Stomach (tissue), 19 donors: ENCODE measurements at places on chromosomes 5 and 9. TPM values are rescaled to one million over a fixed set of nuclear protein-coding genes. Genes with fewer than 3 reads are reported as not detected.

CATSPER3 gene
- not detected for polyA plus RNA-seq

ABO gene
- 11.0 TPM for polyA plus RNA-seq

DNA sequence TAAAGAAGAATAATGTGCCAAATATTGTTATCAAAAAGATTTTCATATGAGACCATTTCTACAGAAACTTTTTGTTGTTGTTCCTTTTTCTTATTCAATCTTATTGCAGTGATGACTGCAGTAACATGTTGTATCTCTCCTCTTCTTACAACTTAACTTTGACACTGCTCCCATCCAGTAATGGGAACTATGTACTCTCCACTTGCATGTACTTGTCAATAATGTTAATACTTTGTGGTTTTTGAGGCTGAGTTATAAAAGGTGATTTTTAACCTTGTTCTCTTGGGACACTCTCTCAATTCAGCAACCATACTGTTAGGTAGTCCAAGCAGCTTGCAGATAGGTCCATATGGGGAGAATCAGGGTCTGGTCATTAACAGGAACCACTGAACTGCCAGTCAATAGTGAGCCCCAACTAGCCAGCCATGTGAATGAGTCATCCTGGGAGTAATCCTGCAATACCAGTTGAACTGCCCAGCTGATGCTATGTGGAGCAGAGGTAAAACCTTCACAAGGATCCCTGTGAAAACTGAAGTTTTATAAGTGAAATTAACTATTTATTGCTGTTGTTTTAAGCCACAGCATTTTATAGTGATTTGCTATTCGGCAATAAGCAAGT lies 199.6 kb upstream of the DAB2 start:
- peak; percentile 47 for DNase-seq
- no peaks in the 10 kb centered on the region for H3K4me1 ChIP-seq
- no peak overlapping the region for H3K27ac ChIP-seq
- H3K36me3 ChIP-seq: no peaks in the 10 kb centered on the region

- no peak overlapping the region for H3K4me3 ChIP-seq
- H3K4me1 ChIP-seq: peaks cover 4% of the 10 kb centered on the region
- no peaks in the 10 kb centered on the region for H3K36me3 ChIP-seq
- H3K27me3 ChIP-seq: peaks cover 2% of the 10 kb centered on the region
These were observed 565 bp downstream of the HTR1A start for GRCh38 chr5:63961598-63962161.

- peaks cover 25% of the 10 kb centered on the region for H3K36me3 ChIP-seq
- peak overlapping the region; percentile 86 for H3K27ac ChIP-seq
- H3K27me3 ChIP-seq: no peaks in the 10 kb centered on the region
- DNase-seq: no peak
- peaks cover 33% of the 10 kb centered on the region for H3K4me1 ChIP-seq
- H3K4me3 ChIP-seq: peak overlapping the region; percentile 71
These were observed 1.7 kb downstream of the ENDOG start for GRCh38 chr9:128819716-128820664.

- peaks cover 10% of the 10 kb centered on the region for H3K4me1 ChIP-seq
- H3K4me3 ChIP-seq: no peak overlapping the region
- no peaks in the 10 kb centered on the region for H3K27me3 ChIP-seq
- H3K27ac ChIP-seq: peak overlapping the region; percentile 28
- DNase-seq: no peak
- H3K36me3 ChIP-seq: no peaks in the 10 kb centered on the region
These were observed 291.2 kb downstream of the PRELID2 start for GRCh38 chr5:145543968-145544367.

DNA sequence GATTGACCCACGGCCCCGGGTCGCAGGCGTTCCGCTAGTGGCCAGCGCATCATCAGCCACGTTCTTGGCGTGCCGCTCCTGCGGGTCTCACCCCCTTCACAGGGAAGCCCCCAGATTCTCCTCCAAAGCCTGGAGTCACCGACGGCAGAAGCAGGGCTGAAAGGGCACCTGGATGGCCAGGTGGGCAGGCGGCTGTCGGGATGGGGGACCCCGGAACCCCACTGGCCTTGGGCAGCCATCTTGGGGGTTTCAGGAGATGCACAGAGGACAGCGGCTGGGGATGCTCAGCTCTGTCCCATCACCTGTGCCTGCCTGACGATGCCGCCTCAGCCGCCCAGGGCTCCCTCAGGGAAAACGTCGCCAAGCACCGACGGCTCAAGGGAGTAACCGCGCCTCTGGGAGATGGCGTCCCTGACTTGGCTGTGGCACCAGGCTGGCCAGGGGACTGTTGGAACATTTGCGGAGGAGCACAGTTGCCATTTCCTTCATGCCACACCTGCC lies 14.1 kb upstream of the SLC9A3 start:
- no peaks in the 10 kb centered on the region for H3K4me1 ChIP-seq
- no peak for DNase-seq
- H3K4me3 ChIP-seq: no peak overlapping the region

PCDHB12 gene
- polyA plus RNA-seq: 0.19 TPM

DNA sequence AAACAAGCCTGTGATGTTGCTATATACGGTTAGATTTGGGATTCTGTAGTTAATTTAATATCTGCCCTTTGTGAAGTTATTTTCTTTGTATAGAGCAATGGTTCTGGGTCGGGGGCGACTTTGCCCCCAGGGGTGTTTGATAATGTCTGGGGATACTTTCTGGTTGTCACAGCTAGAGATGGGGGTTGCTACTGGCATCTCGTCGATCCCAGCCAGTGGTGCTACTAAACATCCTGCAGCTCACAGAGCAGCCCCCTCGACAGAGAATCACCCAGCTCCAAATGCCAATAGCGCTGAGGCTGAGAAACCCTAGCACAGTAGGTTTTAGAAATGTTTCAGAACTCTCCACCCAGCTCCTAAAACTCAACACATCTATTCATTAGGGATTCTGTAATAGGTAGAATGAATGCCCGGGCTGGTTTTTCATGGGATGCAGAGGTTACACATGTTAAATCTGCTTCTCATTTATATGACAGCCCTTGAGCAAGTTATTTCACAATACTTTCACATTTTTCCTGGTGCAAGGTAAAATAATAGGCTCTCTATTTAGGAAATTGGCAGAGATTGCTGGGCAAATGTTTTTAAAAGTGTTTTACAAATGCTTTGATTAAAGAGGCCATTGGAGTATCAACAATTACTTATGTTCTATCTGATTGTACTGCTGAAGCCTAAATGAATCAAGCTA lies 75.2 kb upstream of the CTSL start:
- no peak for DNase-seq
- H3K36me3 ChIP-seq: peaks cover 16% of the 10 kb centered on the region
- no peak overlapping the region for H3K27ac ChIP-seq
- no peaks in the 10 kb centered on the region for H3K27me3 ChIP-seq
- H3K4me1 ChIP-seq: no peaks in the 10 kb centered on the region

GRCh38 chr9:130823435-130823834 lies 11.6 kb upstream of the ABL1 start:
- no peaks in the 10 kb centered on the region for H3K36me3 ChIP-seq
- H3K27me3 ChIP-seq: no peaks in the 10 kb centered on the region
- DNase-seq: no peak
- no peak overlapping the region for H3K4me3 ChIP-seq

DNA sequence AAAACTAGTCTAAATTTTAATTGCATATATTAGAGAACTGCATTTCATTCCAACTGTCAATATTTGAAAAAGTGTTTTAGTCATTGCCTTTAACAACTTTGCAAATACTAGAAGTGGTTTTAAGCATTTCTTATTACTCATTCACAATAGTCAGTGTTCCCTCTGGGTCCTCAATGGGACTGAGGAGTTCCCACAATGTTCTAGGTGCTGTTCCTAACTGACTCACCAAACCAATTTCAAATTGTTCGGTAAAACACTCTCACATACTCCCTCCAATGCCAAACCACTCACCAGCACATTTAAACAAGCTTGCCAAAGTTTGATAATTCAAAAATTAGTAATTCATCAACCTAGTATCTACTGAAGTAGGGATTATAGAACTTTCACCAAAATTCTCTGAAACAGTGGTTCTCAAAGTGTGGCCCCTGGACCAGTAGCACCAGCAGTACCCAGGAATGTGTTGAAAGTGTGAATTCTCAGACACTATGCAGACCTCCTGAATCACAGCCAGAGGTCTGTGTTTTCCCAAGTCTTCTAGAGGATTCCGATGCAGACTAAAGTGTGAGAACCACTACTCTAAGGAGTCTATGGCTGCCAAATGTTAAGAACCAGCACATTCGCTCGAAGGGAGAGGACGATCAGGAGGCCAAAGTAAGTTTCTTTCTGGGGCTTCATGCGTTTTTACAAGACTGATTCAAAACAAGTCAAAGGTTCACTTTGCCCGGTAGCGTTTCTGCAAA lies 72.8 kb downstream of the APBA1 start:
- H3K27ac ChIP-seq: no peak overlapping the region
- H3K36me3 ChIP-seq: no peaks in the 10 kb centered on the region
- DNase-seq: no peak

GRCh38 chr5:166926138-166926537 lies 1365.3 kb upstream of the WWC1 start:
- H3K4me1 ChIP-seq: no peaks in the 10 kb centered on the region
- DNase-seq: no peak
- H3K27ac ChIP-seq: no peak overlapping the region
- H3K4me3 ChIP-seq: no peak overlapping the region
- H3K27me3 ChIP-seq: no peaks in the 10 kb centered on the region

ST8SIA4 gene
- polyA plus RNA-seq: 1.1 TPM

GRCh38 chr9:111037708-111038330 lies 451 bp downstream of the LPAR1 start:
- peak overlapping the region; percentile 86 for H3K27ac ChIP-seq
- H3K27me3 ChIP-seq: peaks cover 7% of the 10 kb centered on the region
- peak; percentile 86 for DNase-seq
- H3K4me1 ChIP-seq: no peaks in the 10 kb centered on the region
- H3K4me3 ChIP-seq: peak overlapping the region; percentile 74
- no peaks in the 10 kb centered on the region for H3K36me3 ChIP-seq

- no peak overlapping the region for H3K27ac ChIP-seq
- H3K4me3 ChIP-seq: no peak overlapping the region
- no peaks in the 10 kb centered on the region for H3K36me3 ChIP-seq
- H3K4me1 ChIP-seq: no peaks in the 10 kb centered on the region
These were observed 3.2 kb downstream of the FCN1 start for GRCh38 chr9:134914501-134914834.

DNA sequence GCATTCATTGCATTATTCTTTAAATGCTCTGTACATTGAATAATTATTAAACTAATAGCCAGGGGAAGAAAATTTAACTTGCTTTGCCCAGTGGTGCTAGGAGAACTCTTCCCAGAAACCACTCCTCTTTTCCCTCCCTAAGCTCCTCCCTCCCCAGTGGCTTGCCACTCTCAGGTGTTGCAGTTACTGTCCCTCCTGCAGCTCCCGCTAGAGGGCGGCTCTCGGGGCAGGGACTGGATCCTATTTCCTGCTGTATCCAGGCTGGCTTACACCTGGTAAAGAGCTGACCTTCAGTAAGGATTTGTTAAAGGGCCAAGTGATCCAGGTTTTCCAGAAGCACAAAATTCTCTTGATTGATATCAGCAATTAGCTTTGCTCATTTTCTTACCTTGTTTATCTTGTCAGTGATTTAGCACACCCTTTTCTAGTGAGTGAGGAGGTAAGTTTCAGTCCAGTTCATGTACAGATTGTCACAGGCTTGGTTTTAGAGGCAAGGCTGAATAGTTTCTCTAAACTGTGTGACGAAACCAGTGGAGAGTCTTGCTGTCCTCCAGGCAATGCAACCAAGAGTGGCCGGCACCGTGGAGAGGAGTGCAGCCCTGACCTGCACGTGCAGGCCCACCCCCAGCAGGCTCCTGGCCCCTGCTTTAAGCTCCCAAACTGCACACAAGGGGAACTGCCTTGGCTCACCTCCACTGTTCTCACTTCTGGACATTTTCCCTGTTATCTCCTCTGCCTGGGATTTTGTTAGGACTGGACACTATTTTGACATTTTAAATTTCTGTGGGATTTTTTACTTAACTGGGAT lies 423.8 kb downstream of the SPOCK1 start:
- no peak overlapping the region for H3K4me3 ChIP-seq
- peak; percentile 89 for DNase-seq
- no peaks in the 10 kb centered on the region for H3K36me3 ChIP-seq
- no peaks in the 10 kb centered on the region for H3K27me3 ChIP-seq

PCDHAC1 gene
- polyA plus RNA-seq: 0.03 TPM

GZMA gene
- polyA plus RNA-seq: 1.8 TPM

PCDHGC3 gene
- polyA plus RNA-seq: 29.1 TPM

DNA sequence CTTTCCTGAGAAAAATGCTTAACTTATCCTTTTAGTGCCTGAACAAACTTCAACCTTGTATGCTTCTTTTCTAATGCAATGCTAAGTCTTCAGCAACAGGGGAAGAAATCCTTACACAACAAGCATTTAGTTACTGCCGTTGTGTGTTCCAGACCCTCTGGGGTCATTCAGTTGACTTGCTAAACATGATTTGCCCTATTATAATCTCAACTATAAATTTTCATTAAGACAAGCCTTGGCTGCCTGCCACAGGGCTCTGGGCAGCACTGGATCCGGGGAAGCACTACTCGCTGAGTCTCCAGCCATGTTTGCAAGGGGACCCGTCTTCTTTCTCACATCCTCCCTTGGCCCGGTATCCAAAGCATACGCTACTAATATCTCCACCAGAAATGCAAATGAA lies 58.1 kb downstream of the PTCH1 start:
- H3K4me3 ChIP-seq: no peak overlapping the region
- peaks cover 82% of the 10 kb centered on the region for H3K36me3 ChIP-seq
- peak overlapping the region; percentile 57 for H3K27ac ChIP-seq
- peaks cover 33% of the 10 kb centered on the region for H3K4me1 ChIP-seq

NAIP gene
- 2.8 TPM for polyA plus RNA-seq

GRCh38 chr9:92071634-92072033 lies 43.6 kb downstream of the SPTLC1 start:
- no peak for DNase-seq
- no peaks in the 10 kb centered on the region for H3K27me3 ChIP-seq
- no peaks in the 10 kb centered on the region for H3K4me1 ChIP-seq
- no peak overlapping the region for H3K4me3 ChIP-seq
- no peak overlapping the region for H3K27ac ChIP-seq

GRCh38 chr5:38031304-38031703 lies 191.5 kb upstream of the GDNF start:
- H3K36me3 ChIP-seq: no peaks in the 10 kb centered on the region
- no peaks in the 10 kb centered on the region for H3K4me1 ChIP-seq
- no peaks in the 10 kb centered on the region for H3K27me3 ChIP-seq
- H3K27ac ChIP-seq: no peak overlapping the region

- H3K27ac ChIP-seq: no peak overlapping the region
- no peaks in the 10 kb centered on the region for H3K27me3 ChIP-seq
- no peak for DNase-seq
- no peak overlapping the region for H3K4me3 ChIP-seq
- peaks cover 66% of the 10 kb centered on the region for H3K36me3 ChIP-seq
- peaks cover 4% of the 10 kb centered on the region for H3K4me1 ChIP-seq
These were observed 7.9 kb downstream of the TXN start for GRCh38 chr9:110248361-110248760.
